Fibroblast of skin of left quadriceps (primary cell): ENCODE measurements at places on chromosomes 7 and 10.
A peak's percentile ranks its signal among the peaks of the same experiment; 100 is the strongest.

GRCh38 chr7:87517136-87517815, 41.8 kb upstream of the ABCB4 start:
- no peak for DNase-seq

DNA sequence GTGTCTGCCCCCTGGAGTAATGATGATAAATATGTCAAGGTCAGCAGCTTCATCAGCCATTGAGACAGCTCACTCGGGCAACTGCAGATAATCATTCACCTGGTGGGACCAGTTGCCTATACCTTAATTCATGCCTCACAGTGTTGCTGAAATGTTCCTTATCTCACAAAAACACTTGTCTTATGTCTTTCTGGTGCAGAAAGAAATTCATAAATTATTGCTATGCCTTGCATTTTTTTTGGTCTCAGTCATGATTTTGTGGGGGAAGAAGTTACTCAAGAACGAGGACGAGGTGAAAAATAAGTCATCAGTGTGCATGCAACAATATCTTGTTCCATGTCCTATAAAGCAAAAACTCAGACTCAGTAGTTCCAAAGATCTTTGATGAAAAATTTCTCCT, 16.0 kb downstream of the TRIL start:
- DNase-seq, result no peak

- no peak for DNase-seq
Measured at GRCh38 chr10:29839826-29840515, 205.2 kb upstream of the SVIL start.

DNA sequence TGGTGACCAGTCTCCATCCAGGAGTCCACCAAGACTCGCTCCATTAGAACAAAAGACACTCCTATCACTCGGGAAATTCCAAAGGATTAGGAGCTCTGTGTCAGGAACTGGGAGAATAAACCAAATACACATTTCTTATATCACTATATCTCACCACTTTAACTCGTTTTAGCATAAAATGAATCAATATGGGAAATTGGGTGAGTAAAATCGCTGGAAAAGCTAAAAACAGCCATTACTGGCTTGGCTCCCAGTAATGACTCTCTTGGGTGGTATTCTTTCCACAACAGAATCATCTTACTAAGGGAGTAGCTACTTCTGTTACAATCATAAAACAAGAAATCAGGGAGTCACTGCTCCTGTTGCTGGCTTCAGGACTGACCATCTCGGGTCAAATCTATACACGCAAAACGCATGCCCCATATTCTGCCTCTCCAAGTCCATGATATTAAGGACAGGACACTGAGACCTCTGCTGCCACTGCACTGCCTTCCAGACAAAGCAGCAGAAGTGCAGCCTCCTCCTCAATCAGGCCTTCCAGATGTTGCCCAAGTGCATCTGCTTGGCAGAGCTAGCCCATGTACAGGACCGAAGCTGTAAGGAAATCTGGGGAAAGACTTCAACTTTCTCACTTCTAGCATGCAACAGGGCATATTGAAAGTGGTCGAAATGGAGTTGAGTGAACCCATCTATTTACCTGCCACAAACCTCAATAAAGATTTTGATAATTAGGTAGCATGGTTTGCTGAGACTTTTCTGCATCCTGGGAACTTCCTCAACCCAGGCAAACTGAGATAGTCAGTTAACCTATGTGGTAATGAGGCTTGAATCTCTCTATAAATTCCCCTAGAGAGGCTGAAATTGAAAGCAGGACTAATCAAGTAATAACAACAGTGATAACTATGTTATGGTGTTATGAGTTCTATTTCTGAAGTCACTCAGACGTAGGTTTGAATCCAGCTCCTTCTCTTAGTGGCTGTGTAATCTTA, 14.4 kb upstream of the PANK1 start:
- peak; percentile 87 for DNase-seq

DNA sequence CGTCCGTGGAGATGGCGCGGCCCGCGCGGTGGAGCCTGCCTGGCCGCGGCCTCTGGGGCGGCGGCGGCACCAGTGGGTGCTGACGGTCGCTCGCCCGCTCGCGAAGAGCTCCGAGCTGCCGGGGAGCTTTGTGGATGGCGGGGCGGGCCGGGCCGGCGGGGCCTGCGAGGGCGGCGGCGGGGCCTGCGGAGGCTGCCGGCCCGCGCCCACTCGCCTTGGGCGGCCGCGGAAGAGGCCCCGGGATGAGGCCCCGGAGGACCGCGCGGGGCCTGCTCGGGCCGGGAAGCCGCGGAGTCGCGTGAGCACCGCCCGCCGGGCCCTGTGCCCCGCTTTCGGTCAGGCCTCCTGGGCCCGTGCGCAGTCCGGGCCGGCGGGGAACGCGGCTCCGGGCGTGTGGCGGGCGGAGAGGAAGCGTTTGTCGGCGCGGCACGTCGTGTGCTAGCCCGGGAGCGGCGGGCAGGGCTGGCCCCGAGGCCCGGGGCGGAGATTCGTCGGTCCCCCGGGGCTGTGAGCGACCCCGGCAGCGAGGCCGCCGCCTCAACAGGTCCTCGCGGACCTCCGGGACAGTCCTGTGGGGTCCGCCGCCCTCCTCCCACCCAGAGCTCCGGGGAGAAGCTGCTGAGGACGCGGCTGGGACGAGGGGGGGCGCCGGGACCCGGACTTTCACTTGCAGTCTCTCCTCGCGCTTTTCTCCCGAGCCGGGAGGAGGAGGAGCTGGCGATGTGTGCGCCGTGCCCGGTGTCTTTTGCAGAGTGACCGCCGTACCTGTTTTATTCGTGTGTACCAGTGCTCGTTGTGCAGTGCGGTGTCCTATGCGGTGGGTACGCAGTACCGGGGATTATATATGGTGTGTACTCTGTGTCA, 578 bp downstream of the ZMYND11 start:
- DNase-seq, result no peak

DNA sequence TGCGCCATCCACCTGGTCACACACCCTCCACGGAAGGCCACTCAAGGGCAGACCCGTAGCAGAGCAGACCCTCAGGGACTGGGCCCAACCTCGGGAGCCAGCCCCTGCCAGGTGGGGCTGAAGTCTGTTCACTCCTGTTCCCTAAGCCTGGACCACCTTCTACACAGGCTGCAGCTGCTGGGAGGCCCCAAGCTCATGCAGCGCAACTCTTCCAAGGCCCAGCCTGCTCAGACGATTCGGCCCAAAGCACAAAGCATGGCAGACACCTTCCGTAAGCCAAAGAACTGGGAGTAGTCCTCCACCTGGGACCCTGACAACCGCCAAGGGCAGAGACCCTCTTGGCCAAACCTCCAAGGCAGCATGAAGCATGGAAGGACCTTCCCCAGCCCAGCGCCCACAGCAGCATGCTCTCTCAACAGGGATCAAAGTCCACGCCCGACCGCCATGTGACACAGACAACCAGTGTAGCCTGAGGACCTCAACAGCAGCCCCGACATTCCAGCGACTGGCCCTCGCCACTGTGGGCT, 11.5 kb downstream of the SHH start:
- no peak for DNase-seq

DNA sequence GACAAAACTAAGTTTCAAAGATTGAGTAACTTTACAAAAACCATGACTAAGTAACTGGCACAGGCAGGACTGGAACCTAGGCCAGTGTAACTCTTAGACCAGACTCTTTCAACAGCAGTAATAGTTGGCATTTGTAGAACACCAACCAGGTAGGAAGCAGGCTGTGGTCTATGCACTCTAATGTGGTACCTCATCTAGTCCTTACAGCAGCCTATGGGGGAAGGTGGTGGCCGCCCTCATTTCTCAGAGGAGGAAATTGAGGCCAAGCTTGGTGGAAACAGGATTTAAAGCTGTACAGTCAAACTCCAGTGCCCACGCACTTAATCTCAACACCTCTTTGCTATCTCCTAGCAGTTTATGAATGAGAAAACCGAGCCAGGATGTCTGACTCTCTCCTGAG, 165.4 kb upstream of the LRGUK start:
- no peak for DNase-seq

GRCh38 chr7:128935342-128935730, 2.4 kb upstream of the IRF5 start:
- DNase-seq, result no peak

GRCh38 chr7:29642494-29643155, 79.0 kb downstream of the PRR15 start:
- DNase-seq, result peak; percentile 4

GRCh38 chr7:27605283-27605682, 57.4 kb downstream of the HIBADH start:
- DNase-seq, result no peak

DNA sequence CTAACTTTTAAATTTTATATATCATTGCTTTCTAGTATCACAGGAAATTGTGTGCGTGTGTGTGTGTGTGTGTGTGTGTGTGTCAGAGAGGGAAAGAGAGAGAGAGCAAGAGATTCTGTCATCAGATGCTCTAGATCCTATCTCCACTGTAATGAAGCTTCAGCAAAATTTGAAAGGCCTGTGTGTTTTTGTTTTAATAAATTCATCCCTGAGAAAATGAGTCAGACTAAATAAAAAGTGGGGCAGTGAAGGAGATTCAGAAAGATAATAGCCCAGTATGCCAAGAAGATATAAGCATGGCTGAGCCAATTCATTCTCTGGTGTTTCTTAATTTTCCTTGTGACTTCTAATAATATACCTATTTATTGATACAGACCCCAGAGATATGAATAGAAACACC, 184.2 kb upstream of the TMEM196 start:
- DNase-seq, result no peak

DNA sequence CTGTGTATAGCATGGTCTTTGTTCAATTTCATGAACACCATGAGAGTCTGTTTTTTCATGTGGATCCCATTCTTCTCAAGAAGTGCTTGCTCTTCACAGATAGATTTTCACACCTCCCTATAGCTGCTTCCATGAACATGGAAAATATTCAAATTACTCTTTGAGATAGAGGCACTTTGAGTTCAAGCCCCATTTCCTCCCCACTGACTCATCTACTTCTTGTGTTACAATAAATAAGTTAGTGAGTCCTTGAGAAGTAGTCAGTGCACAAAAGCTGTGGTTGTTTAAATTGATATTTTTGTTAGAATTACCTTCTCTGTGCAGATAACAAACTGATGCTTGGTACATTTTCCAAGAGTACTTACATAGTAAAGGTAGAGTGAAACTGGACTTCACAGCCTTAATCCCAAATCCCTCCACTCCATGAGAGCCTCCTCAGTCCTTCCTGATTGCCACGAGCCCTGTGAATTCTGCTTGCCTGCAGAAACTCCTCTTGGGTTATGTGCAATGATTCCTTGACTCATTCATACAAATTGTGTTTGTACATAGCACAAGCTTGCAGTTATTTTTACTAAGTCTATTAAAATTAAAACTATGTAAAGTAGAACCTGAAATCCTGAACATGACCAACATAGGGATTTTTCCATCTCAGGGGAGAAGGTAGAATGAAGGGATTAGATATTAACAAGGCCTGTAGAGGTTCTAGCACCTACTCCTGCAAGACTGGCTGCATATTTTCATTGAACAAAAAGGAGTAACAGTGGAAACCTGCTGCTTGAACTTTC, 496.2 kb downstream of the TNS3 start:
- no peak for DNase-seq

GRCh38 chr10:118850418-118851061, 95.8 kb upstream of the CACUL1 start:
- peak; percentile 0 for DNase-seq

- no peak for DNase-seq
Measured at GRCh38 chr10:51501396-51501795, 198.0 kb downstream of the CSTF2T start.

DNA sequence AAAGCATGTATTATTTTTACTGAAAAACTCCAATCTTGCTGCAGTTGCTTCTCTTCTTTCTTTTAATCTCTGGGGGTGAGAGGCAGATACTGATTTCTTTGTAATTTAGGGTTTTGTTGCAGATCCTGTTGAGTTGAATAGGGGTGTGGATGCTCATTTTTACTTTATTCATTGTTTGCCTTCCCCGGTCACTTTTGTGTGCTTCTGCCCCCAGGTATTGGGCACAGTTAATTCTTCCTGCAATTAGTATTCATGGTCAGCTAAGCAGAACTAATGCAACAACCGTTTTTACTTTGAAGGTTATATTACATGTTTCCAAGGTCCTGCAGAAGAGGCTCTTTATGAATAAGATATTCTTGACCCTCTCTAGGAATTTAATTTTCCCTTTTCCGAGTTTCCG, 96.4 kb downstream of the BUB3 start:
- no peak for DNase-seq

GRCh38 chr10:938941-939678, 7.6 kb upstream of the LARP4B start:
- DNase-seq, result no peak

GRCh38 chr7:42093349-42093905, 143.6 kb downstream of the GLI3 start:
- DNase-seq, result no peak

- DNase-seq, result no peak
Measured at GRCh38 chr7:44320141-44320540, 5.3 kb downstream of the CAMK2B start.

GRCh38 chr7:54728411-54728810, 30.6 kb downstream of the SEC61G start:
- DNase-seq, result no peak

GRCh38 chr7:552868-553635, 33.4 kb upstream of the PDGFA start:
- DNase-seq, result no peak

GRCh38 chr10:107141524-107142061, 22.9 kb downstream of the SORCS1 start:
- no peak for DNase-seq

GRCh38 chr7:26279405-26279804, 12.3 kb upstream of the SNX10 start:
- no peak for DNase-seq

DNA sequence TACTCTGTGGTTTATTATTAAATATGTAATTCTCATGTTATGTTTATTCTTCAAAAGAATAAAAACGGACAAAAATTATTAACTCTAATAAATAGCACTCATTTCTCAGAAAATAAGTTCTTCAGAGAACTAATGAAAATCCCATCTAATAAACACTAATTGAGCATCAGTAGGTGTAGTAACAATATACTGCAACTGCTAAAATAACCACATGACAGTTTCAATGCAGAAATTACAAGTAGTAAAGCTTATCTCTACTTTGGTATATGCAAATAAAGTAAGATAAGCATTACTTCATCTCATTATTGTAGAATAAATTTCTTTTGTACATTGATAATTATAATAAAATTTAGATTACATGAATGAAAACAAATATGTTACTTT, 56.4 kb upstream of the DKK1 start:
- no peak for DNase-seq

- no peak for DNase-seq
Measured at GRCh38 chr7:123975084-123975483, 50.0 kb downstream of the SPAM1 start.
